ENCODE measurements at places on chromosomes 7 and 10. TPM values are rescaled to one million over a fixed set of nuclear protein-coding genes. Genes with fewer than 3 reads are reported as not detected.

The CHRM2 gene
- not detected for total RNA-seq

- H3K27me3 ChIP-seq: no peaks in the 10 kb centered on the region
- no peak overlapping the region for H3K4me3 ChIP-seq
- no peak for DNase-seq
- H3K27ac ChIP-seq: no peak overlapping the region
Observed at GRCh38 chr7:70190281-70190680, 592.0 kb downstream of the AUTS2 start.

- H3K27me3 ChIP-seq: no peaks in the 10 kb centered on the region
- no peak overlapping the region for H3K4me3 ChIP-seq
- H3K36me3 ChIP-seq: no peaks in the 10 kb centered on the region
- no peak for DNase-seq
- H3K4me1 ChIP-seq: no peaks in the 10 kb centered on the region
Observed at GRCh38 chr10:58698777-58699356, 186.2 kb downstream of the BICC1 start.

DNA sequence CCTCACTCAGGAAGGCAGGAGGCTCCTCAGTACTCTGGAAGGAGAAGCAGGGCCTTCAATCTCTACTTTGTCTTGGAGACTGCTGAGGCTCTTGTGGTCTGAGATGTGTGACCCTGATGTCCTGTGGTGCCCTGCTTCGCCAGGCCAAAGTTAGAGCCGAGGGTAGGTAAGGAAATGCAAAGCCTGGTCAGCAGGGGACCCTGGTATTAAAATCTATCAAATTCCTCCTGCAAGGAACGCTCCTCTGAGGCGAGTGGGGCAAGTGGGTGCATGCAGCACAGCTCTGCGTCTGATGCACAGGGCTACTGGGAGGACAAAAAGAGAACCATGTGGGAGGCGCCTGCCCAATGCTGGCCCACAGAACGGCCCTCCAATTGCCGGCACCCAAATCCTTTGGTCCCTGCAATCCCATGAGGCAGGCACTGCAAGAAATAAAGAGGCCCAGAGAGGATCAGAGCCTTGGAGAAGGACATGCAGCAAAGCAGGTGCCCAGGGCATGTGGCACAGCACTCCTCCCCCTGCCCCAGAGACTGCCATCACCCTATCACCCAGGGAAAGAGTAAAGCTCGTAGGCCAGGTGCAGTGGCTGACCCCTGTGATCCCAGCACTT, 23.1 kb upstream of the ZMIZ1 start:
- no peaks in the 10 kb centered on the region for H3K27me3 ChIP-seq
- H3K4me1 ChIP-seq: peaks cover 20% of the 10 kb centered on the region
- H3K4me3 ChIP-seq: no peak overlapping the region
- no peaks in the 10 kb centered on the region for H3K36me3 ChIP-seq
- no peak overlapping the region for H3K27ac ChIP-seq

DNA sequence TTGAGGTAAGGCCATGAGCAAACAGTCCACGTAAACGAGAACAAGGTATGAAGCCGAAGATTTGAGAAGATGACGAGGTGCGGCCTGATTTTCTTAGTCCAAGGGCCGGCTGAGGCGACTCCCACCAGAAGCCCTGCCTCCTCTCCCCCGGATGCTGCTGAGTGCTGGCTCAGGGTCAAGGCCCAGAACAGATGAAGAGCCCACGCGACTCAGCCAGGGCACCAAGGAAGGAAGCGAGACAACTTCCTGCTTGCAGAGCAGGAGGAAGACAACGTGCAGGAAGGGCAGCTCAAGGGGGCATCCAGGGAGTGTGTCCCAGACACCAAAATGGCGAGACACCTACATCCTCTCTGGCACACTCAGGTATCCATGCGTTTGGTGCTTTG, 99.5 kb downstream of the CYTH3 start:
- peaks cover 2% of the 10 kb centered on the region for H3K4me1 ChIP-seq
- H3K27ac ChIP-seq: no peak overlapping the region
- H3K36me3 ChIP-seq: peaks cover 34% of the 10 kb centered on the region
- DNase-seq: no peak
- no peaks in the 10 kb centered on the region for H3K27me3 ChIP-seq
- H3K4me3 ChIP-seq: no peak overlapping the region

GRCh38 chr10:82397854-82398253, 522.9 kb downstream of the NRG3 start:
- H3K36me3 ChIP-seq: no peaks in the 10 kb centered on the region
- H3K27ac ChIP-seq: no peak overlapping the region
- no peaks in the 10 kb centered on the region for H3K4me1 ChIP-seq
- H3K4me3 ChIP-seq: no peak overlapping the region

The ASB10 gene
- total RNA-seq: not detected

GRCh38 chr10:121032460-121032859, 181.3 kb downstream of the WDR11 start:
- peak overlapping the region; percentile 41 for H3K27ac ChIP-seq
- DNase-seq: no peak
- H3K36me3 ChIP-seq: no peaks in the 10 kb centered on the region
- H3K27me3 ChIP-seq: no peaks in the 10 kb centered on the region

The VOPP1 gene
- total RNA-seq: 168 TPM

- H3K27me3 ChIP-seq: no peaks in the 10 kb centered on the region
- no peak overlapping the region for H3K27ac ChIP-seq
- no peak overlapping the region for H3K4me3 ChIP-seq
- no peaks in the 10 kb centered on the region for H3K36me3 ChIP-seq
Observed at GRCh38 chr7:133724694-133725093, 402.4 kb upstream of the LRGUK start.

The GPC2 gene
- 3.9 TPM for total RNA-seq

Measured in spleen (tissue), 13 donors.